ENCODE measurements at places on chromosomes 13 and 19. TPM values are rescaled to one million over a fixed set of nuclear protein-coding genes. Genes with fewer than 3 reads are reported as not detected.

The B9D2 gene
- total RNA-seq = 3.3 TPM

The ZNF304 gene
- 11.1 TPM for total RNA-seq

The ZNF471 gene
- not detected for total RNA-seq

The CASP14 gene
- total RNA-seq = not detected

The ANKRD24 gene
- 0.05 TPM for total RNA-seq

The PLIN5 gene
- total RNA-seq = not detected

The FCER2 gene
- not detected for total RNA-seq

The PSG1 gene
- total RNA-seq = not detected

The PIK3R2 gene
- 24.2 TPM for total RNA-seq
